Effector memory CD8-positive, alpha-beta T cell (primary cell): ENCODE measurements at places on chromosomes 11 and 22.

- DNase-seq: no peak
Observed at GRCh38 chr11:78031629-78032028, 8.6 kb upstream of the KCTD14 start.

GRCh38 chr11:76767659-76768058 lies 15.5 kb upstream of the TSKU start:
- DNase-seq: no peak

- DNase-seq: peak; percentile 62
Observed at GRCh38 chr22:46763051-46763705, 728 bp downstream of the TBC1D22A start.

DNA sequence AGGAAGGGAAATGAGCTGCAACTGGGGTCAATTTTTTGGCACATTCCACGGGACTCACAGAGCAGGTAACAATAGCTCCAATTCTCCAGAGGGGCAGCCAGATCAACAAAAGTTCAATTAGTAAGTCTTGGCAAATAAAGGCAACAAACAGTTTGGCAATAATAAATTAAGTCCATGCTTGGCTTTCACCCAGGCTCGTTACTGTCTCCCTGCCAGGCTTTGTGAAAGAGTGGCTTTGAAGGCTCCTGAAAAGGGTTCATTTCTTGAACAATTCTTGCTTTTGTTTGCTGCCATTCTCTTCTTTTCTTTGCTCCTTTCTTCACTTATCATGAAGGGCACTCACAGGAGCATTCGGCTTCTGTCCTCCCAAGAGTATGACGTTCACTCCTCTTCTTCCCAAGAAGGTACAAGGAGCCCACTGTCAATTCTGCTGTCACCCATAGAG lies 123.3 kb downstream of the APIP start:
- DNase-seq: no peak

- no peak for DNase-seq
Observed at GRCh38 chr11:38547462-38547861, 1949.4 kb upstream of the RAG2 start.

- DNase-seq: no peak
Observed at GRCh38 chr11:2760196-2760871, 60.5 kb upstream of the KCNQ1OT1 start.

DNA sequence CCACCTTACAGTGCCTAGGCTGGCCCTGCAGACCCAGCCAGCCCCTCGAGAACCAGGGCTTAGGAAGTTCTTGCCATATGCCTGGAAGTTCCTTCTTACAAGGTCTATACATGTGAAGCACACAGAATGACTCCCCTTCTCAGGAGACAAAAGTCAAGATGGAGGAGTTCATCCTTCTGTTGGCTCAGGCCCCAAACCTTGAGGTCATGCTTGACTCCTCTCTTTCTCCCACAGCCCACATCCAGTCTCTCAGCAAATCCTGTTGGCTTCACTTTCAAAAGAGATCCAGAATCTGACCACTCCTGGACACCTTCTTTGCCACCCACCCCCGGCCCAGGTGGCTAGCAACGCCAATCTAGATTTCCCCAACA lies 1.7 kb upstream of the CD248 start:
- DNase-seq: no peak

DNA sequence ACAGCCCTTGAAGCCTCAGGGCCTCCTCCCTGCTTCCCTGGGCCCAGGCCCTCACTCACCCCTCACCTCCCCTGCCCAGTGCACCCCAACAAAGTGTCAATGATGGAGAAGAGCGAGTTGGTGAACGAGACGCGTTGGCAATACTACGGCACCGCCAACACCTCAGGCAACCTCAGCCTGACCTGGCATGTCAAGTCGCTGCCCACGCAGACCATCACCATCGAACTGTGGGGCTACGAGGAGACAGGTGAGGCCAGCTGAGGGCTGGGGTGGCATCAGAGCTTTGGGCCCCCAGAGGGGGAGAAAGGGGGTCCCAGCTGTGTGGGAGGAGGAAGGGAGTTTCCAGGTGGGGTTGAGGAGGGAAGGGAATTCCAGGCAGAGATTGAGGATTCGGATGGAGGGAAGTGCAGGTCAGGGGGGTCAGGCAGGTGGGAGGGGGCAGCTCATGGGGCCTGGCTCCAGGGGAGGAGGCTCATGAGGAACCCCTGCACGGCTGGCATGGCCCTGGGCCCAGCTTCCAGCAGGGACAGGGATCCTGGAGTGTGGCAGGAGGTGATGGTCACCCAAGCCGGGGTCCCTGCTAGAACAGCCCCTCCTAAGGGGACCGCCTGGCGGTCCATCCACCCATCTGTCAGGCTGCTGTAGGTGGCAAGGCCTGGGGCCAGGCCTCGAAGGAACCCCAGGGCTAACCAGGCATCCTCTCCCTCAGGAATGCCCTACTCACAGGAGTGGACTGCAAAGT lies 2.9 kb downstream of the SUSD2 start:
- DNase-seq: no peak

DNA sequence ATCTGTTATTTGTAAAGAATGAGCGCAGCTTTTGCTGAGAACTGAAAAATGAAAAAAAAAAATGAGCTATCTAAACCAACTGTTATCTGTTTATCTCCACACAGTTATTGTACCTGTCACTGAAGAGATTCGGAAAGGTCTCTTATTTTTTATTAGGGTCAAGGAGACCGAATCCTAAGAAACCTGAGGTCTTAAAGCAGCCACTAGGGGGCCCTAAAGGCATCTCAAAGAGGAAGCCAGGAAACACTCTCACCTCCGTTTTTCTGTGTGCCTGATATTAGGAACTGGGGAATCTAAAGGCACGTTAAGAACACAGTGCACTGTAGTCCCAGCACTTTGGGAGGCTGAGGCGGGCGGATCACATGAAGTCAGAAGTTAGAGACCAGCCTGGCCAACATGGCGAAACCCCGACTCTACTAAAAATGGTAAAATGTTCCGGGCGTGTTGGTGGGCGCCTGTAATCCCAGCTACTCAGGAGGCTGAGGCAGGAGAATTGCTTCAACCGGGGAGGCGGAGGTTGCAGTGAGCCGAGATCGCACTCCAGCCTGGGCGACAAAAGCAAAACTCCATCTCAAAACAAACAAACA lies 3.5 kb upstream of the LARGE1 start:
- no peak for DNase-seq

GRCh38 chr11:64518928-64519327 lies 72.1 kb upstream of the SLC22A12 start:
- no peak for DNase-seq

- no peak for DNase-seq
Observed at GRCh38 chr11:111683806-111684205, 81.6 kb downstream of the SIK2 start.

DNA sequence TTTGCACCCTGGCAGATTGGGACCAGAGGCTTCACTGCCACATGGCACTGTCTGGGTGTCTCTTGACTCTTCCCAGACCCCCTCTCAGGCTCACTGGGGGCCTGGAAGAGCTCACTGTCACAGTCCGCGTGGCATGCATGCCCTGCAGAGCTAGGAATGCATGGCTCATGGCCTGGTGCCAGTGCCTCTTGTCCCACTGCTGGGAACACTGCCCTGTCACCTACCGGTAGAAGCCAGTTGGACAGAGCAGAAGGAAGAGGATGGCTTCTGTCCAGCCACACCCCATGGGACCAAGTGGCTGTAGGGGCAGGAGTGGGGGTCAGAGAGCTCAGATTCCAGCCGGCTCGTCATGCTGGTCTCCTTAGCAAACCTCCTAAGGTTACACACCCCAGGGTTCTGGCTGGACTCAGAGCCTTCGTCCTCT lies 29.7 kb downstream of the MB start:
- no peak for DNase-seq

DNA sequence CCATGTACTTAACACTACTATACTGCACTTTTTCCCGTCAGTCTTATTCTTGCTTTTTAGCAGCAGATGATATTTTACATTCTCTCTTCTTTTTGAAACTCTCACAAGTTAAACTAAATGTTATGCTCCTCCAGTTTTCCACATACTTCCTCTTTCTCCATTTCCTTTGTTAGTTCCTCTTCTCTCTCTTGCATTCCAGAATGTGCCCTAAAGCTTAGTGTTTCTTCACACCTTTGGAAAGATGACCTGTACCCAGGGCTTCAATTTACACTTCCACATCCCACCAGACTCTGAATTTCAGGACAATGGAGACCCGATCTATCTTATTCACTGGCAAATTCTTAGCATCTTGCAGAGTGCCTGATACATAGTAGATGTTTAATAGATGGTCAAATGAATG lies 51.8 kb downstream of the APIP start:
- no peak for DNase-seq
